Activated CD4-positive, alpha-beta T cell treated with anti-CD3 and anti-CD28 coated beads, Interleukin-2, amount 10 ng/mL, durations not matched to agents 24 days and 14 days (primary cell): ENCODE measurements at places on chromosomes 2 and 18. TPM values are rescaled to one million over a fixed set of nuclear protein-coding genes. Genes with fewer than 3 reads are reported as not detected.

GRCh38 chr18:24056506-24056905, 42.0 kb downstream of the TTC39C start:
- no peak for DNase-seq

GRCh38 chr2:150320608-150321007, 166.9 kb downstream of the RND3 start:
- no peak for DNase-seq

DNA sequence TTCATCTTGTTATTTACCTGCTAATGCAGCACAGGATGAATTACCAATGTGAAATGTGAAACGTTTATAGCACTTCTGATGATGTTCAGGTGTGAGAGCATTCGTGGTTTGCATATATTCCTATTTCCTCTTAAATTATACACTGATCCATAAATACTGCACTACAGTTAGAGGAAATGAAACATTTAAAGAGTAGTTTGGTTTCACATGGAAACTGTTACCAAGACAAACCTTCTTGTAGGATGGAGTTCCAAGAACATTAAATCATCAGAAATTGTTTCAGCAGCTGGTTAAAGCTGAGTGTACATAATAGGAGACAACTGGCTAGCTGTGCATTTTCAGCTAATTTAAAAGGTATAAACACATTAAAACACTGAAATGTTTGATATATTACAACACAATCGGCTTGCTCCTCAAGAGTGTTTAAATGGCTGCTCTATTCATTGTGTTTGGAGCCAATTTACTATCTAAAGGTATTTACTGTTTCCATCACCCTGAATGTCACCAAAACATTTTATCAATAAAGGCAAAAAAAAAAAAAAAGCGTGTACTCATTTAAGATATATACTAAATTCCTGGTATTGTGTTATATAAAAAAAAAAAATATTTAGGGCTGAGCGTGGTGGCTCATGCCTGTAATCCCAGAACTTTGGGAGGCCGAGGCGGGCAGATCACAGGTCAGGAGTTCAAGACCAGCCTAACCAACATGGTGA, 100.6 kb downstream of the DYM start:
- DNase-seq = no peak

GRCh38 chr2:133077269-133077822, 407.3 kb upstream of the LYPD1 start:
- no peak for DNase-seq

- DNase-seq = no peak
Observed at GRCh38 chr18:58266291-58266690, 222.3 kb downstream of the NEDD4L start.

The NTSR2 gene
- total RNA-seq = not detected in 2 replicates

The FBLN7 gene
- total RNA-seq = 26.8 and 28.7 TPM in 2 replicates
